ENCODE measurements at places on chromosomes 6 and 20. TPM values are rescaled to one million over a fixed set of nuclear protein-coding genes. Genes with fewer than 3 reads are reported as not detected.

The GABRR1 gene
- total RNA-seq = not detected

The C6orf132 gene
- total RNA-seq = 0.29 TPM

The MRAP2 gene
- 0.50 TPM for total RNA-seq

The ENPP1 gene
- total RNA-seq = 42.0 TPM

The C20orf144 gene
- 0.44 TPM for total RNA-seq

Data from smooth muscle cell of trachea (primary cell).